Posterior vena cava (tissue), 2 donors: ENCODE measurements at places on chromosomes 4 and X. TPM values are rescaled to one million over a fixed set of nuclear protein-coding genes. Genes with fewer than 3 reads are reported as not detected.
A peak's percentile ranks its signal among the peaks of the same experiment; 100 is the strongest.

Gene RRAGB
- 16.6 TPM for total RNA-seq

- DNase-seq, result no peak
These were observed 62.4 kb upstream of the CRMP1 start for GRCh38 chr4:5955201-5955821.

- no peak for DNase-seq
These were observed 56.3 kb upstream of the SLC7A11 start for GRCh38 chr4:138298431-138298830.

DNA sequence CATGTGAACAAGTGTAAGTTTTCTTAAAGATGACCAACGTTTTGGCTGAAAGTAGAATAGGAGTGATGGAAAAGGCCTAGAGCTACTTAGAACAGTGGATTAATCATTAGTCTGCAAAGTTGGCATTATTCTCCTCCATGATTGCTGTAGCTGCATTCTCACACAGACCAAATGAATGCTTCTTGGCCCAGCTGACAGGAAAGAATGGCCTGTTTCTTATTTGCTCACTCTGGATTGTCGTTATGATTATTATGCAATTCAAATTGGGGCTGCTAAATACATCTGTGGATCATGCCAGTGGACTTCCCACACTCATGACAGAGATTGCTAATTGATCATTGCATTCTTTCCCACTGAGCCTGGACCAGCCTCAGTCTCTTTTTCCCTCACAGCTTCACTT lies 285.0 kb downstream of the STIM2 start:
- no peak for DNase-seq

- DNase-seq, result no peak
These were observed 126.7 kb downstream of the DHRSX start for GRCh38 chrX:2374086-2374485.

Gene AMTN
- total RNA-seq, result not detected

DNA sequence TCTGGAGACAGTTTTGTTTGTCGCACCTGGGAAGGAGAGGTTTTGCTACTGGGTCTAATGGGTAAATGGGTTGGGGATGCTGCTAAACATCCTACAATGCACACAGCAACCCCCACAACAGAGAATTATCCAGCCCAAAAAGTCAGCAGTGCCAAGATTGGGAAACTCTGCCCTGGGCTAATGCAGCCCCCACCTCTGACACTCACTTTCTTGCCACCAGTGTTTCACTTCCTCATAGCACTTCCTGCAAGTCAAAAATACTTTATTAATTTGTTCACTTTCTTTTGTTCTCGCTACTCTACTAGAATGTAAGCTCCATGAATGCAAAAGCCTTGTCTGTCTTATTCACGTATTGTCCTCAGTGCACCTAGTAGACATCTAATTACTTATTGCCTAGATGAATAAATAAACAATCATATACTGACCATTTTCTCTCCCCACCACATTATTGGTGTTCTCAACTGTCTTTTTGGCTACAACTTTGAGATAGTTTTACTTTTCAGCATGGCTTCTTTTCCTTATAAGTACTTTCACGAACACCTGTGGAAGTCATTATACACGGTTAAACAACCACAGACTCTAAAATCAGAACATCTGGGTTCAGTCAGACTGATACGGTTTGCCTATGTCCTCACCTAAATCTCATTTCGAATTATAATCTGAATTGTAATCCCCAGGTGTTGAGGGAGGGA lies 82.0 kb upstream of the PITX2 start:
- no peak for DNase-seq

DNA sequence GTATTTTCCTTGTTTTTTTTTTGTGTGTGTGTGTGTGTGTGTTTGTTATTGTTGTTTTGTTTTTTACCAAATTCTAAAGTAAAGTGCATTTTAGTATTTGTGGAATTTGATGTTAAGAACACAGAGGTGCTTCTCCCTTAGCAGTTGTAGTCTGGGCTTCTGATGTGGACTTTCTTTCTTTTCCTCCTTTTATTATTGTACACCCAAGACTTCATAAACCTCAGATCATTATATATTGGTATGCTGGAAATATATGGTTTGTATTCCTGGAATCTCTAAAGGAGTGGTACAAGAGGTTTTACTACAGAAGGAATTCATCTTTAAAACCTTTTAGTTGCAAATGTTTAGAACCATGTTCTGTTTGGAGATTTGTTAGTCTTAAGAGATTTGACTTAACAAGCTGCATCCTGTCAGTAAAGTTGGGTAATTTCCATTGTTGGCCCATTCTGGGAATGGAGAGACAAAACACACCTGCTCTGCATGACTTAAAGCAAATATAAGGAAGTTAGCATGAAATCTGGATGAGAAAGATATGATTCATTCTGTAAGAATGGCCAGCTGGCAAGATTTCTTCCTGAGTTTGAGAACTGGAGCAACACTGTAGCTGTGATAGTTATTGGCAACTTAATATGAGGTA lies 64.0 kb downstream of the SMAD1 start:
- no peak for DNase-seq

DNA sequence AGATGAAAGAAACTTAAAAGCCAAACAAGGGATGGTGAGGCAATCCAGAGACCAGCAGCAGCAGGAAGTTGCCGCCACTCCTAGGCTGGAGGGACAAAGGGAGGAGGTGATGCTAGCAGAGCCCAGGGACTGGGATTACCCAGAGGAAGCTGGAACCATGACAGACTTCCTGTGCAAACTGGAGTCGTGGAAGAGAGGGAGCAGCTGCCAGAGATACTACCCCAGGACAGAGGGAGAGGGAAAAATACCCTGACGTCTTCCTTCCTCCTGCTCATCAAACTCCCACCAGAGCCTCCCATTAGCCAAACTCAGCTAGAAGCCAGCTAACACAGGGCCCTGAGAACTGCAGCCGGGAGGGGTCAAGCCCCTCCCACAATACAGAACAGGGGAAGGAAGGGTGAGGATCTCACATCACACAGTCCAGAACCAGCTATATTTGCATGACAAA lies 101.2 kb upstream of the KLF3 start:
- DNase-seq, result peak; percentile 83

DNA sequence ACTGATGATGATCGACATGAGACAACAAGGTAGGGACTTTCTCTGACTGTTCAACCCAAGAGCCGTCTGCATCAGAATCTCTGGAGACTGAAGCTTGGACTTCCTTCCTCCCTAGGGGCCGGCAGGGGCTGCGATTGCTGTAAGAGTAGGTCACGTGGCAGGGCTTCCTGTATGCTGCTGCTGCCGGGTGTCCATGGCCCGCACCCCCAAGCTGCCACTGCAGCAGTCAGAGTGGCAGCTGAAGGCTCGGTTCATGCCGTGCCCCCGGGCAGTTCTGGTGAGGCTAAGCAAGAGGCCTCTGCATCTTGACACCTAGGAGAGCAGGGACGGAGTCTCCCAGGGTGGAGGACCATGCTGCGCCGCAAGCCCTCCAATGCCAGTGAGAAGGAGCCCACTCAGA lies at the start of gene SASH3:
TSS of gene SASH3 (plus strand) at position 203 of the 400 bp plus-strand sequence. CDS start at position 352, 149 bp downstream.
- DNase-seq, result peak; percentile 88

GRCh38 chr4:13922873-13923645 lies 295.5 kb upstream of the BOD1L1 start:
- DNase-seq, result no peak

Gene DKK2
- 1.4 TPM for total RNA-seq

- no peak for DNase-seq
These were observed 63.0 kb downstream of the GPC3 start for GRCh38 chrX:133922390-133922771.

- DNase-seq, result peak; percentile 100
These were observed 5.9 kb upstream of the NAA15 start for GRCh38 chr4:139295206-139295941.

GRCh38 chr4:105780176-105780575 lies 71.6 kb downstream of the GSTCD start:
- no peak for DNase-seq

DNA sequence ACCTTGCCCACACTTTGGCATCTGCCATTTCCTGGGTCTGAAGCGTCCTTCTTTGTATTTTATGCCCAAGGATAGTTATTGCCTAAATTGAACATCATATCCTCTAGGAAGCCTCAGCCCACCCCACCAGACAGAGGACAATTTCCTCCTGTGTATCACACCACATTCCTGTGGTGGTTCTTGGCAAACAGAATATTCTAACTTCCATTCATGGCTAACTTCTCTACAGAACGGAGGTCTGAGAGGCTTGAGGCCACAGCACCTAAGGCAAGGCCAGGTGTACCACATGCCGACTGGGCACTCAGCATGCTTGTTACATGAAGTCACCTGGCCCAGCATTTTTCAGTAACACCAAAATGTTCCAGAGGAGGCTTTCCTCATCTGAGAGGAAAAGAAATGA lies 42.4 kb downstream of the CD99L2 start:
- DNase-seq, result no peak

Gene ARAP2
- 12.8 TPM for total RNA-seq

GRCh38 chr4:48660347-48660746 lies 119.7 kb downstream of the FRYL start:
- DNase-seq, result no peak

GRCh38 chr4:9927341-9928007 lies 93.8 kb downstream of the SLC2A9 start:
- peak; percentile 5 for DNase-seq

DNA sequence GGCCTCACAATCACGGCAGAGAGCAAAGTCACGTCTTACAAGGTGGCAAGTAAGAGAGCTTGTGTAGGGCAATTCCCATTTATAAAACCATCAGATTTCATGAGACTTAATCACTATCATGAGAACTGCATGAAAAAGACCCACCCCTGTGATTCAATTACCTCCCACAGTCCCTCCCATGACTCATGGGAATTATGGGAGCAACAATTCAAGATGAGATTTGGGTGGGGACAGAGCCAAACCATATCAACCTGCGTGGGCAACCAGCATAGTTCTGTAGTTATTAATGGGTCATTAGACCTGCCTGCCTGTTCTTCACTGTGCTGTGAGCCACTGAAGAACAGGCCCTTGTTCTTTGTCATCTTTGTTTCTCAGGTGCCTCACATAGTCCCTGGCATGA lies 593.7 kb upstream of the BOD1L1 start:
- DNase-seq, result no peak

GRCh38 chr4:35939751-35940150 lies 304.6 kb downstream of the ARAP2 start:
- DNase-seq, result no peak

GRCh38 chr4:68344049-68344448 lies 5.8 kb downstream of the YTHDC1 start:
- no peak for DNase-seq

Gene NLRP2B
- total RNA-seq, result not detected

GRCh38 chrX:30570505-30570904 lies 7.1 kb downstream of the TASL start:
- no peak for DNase-seq

GRCh38 chrX:148610328-148610698 lies 109.9 kb downstream of the AFF2 start:
- DNase-seq, result no peak

DNA sequence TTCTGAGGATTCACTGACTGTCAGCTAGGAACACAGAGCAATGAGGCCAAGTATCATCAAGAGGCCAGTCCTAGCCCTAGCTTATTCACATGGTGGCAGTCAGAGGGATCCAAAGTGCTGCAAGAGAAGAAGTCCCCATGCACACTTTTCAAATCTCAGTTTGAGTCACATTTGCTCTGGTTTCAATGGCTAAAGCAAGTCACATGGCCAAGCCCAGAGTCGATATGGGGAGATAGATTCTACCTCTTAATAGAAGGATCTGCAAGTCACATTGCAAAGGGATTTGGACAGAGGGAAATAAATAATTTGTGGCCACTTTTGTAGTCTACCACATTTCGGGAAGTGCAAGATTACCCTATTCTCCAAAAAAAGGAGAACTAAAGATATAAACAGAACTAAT lies 3.7 kb upstream of the LCORL start:
- DNase-seq, result no peak

DNA sequence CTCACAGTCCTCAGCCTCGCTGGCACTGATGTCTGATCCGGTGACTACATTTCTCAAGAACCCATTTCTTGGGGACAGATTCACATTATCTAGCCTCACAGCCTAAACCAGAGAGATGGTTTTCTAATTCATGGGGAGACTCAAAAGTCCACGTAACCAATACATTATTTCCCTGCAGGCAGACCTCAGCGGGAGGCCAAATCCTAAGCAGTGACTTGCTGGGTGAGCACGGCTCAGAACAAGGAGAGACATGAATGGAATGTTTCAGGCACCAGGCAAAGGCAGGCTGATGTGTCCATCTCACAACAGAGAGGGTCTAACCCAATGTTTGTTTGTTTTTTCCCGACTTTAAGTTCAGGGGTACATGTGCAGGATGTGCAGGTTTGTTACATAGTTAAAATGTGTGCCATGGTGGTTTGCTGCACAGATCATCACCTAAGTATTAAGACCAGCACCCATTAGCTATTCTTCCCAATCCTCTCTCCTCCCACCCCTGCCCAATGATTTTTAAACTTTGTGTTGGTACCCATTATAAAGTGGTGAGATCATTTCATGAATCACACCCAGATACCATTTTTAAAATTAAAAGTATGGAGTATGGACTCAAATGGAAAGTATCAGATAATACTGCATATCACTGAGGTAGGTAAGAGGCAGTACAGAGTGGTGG lies 53.3 kb downstream of the SCD5 start:
- DNase-seq, result no peak

- no peak for DNase-seq
These were observed 18.0 kb upstream of the MND1 start for GRCh38 chr4:153326513-153326912.

DNA sequence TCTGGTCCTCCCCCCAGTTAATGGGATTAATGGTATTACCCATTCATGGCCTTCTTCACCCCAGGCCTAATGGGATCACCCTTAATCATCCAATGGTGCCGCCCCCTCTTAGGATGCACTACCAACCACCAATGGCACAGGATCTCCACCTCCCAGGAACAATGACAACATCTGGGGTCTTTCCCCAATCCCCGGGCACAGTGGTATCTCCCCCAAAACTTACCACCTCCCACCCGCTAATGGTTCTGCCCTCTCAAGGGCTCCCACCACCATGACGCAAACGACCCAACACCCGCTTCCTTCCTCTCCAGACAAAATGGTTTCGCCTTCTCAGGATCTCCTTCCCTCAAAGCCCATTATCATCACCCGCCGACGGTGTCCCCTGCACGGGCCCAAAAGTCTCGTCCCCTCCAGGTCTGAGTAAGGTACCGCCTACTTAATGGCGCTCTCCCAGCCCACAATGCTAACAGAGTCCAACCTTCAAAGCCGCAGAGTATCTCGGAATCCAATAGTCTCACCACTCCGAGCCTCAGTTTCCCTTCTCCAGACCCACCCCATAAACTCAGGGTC lies 458 bp downstream of the GRIPAP1 start:
- no peak for DNase-seq

Gene CABS1
- total RNA-seq, result not detected

GRCh38 chrX:153845842-153846241 lies 15.5 kb upstream of the PDZD4 start:
- DNase-seq, result no peak

Gene XKRX
- 0.14 TPM for total RNA-seq

DNA sequence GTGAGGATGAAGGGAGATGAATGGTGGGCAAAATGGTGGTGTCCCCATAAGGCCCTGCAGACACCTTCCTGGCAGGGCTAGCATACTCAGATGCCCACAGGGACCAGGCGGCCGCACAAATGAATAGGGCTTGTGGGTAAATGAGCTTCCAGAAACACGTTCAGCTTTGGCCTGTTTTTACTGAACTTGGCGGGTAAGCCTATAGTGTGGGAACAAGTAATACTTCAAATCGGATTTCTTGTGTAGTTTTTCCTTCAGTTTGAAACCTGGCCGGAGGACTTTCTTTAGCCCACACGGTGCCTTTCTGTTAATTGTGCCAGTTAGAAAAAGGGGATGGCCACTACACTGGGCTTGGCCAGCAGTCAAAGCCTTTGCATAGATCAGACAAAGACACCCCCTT lies 22.8 kb downstream of the SMS start:
- no peak for DNase-seq

Gene ZNF674
- total RNA-seq, result 4.6 TPM

- DNase-seq, result no peak
These were observed 154.1 kb upstream of the PJA1 start for GRCh38 chrX:69319376-69319775.
